ENCODE measurements at places on chromosomes 1 and 21.

GRCh38 chr1:213061263-213061662 lies 10.2 kb downstream of the RPS6KC1 start:
- DNase-seq = no peak

DNA sequence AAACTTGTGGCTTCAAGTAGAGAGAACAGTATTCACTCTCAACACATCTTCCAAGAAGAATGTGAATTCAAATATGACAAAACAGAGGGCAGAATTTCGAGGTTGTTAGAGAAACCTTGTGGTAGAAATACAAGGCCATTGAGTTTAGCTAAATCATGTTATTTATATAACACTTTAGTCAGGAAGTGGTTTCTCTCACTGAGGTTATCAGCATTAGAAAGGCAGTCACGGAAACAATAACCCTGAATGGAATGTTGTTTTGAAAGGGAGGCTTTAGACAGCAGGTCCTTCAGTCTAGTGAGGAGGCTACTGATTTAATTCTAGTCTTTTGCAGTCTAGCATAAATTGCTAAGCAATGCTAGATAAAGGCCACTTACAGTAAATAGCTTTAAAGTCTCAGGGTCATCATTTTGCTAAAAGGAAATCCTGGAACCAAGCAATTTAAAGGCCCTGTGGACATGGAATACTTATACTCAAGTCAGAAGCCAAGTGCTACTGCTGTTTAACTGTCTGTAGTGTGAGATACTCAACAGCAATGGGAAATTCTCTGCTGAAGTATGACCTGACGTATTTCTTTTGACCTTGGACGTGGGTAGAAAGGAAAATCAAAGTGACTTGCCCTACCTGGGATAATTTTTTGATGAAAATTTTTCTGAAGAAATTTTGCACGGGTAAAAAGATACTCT lies 89.0 kb upstream of the CHODL start:
- DNase-seq = no peak

- no peak for DNase-seq
These were observed 183.5 kb downstream of the HMCN1 start for GRCh38 chr1:185917646-185918045.

GRCh38 chr1:71785450-71785849 lies 496.9 kb downstream of the NEGR1 start:
- DNase-seq = no peak

- peak; percentile 75 for DNase-seq
These were observed 51.5 kb downstream of the PTPRF start for GRCh38 chr1:43582162-43582566.

DNA sequence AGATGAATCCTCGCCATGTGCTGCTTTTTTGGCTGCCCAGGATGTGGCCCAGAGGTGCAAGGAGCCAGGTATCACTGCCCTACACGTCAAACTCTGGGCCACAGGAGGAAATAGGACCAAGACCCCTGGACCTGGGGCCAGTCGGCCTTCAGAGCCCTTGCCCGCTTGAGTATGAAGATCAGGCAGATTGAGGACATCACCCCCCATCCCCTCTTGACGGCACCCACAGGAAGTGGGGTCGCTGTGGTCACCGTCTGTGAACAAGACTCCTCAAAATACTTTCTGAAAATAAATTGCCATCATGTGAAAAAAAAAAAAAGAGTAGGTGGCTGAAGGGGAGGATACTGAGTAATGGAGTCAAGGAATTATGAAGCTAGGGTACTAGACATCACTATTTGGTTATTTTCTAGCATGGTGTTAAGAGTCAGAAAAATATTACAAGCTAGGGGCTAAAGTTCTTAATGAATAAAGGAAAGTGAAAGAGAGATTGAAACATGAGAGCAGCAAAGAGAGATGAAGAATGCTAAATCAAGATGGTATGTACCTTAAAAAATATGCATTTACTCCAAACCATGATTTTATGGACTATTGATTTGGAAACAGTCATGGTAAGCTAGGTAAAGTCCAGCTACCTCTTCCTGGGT lies 84.9 kb downstream of the CLEC20A start:
- DNase-seq = no peak

- DNase-seq = no peak
These were observed 77.1 kb downstream of the HLCS start for GRCh38 chr21:36889401-36889800.

GRCh38 chr1:44405031-44405797 lies at the start of gene RNF220:
Gene RNF220, plus strand, starts transcription at chr1:44405255.
- peak; percentile 16 for DNase-seq

DNA sequence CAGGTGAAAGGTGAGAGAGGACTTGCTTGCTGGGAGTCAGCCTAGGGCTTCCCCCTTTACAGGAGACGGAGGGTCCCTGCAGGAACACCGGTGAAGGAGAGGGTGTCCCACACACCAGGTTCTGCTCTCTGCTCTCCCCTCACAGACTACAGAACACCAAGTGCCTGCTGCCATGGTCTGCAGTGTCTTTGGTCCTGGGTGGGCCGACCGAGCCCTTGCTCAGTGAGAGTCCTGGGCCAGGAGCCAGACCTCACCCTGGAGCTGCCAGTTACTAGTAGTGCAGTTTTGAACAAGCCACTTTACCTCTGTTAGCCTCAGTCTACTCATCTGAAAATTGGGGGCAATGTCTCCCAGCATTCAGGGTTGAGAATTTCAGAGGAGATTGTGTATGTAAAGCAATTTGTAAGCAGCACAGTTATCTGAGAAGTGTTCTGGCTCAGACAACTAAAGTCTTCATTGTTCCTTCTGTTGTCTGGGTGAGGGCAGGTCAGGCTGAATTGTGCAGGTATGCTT lies 2.7 kb upstream of the IL6R start:
- DNase-seq = no peak

DNA sequence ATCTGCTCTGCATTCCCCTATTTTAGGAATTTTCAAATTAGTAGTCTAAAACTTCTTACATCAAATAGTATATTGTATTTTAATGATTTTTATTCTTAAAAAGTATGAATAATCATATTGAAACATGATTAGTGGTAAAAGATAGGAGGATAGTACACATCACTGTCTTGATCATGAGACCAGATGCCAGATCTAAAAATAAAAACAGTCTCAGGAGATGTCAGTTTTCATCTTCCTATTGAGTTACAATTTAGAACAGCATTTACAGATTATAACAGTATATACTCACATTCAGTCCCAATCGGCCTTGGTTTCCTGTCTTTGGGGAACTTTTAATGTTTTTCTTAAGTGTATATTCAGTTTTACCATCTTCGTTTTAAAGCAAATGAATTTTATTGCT lies 95.9 kb downstream of the USP25 start:
- DNase-seq = no peak

GRCh38 chr1:246460406-246460805 lies 46.7 kb downstream of the SMYD3 start:
- DNase-seq = no peak

- no peak for DNase-seq
These were observed 59.0 kb upstream of the FGGY start for GRCh38 chr1:59237900-59238299.

DNA sequence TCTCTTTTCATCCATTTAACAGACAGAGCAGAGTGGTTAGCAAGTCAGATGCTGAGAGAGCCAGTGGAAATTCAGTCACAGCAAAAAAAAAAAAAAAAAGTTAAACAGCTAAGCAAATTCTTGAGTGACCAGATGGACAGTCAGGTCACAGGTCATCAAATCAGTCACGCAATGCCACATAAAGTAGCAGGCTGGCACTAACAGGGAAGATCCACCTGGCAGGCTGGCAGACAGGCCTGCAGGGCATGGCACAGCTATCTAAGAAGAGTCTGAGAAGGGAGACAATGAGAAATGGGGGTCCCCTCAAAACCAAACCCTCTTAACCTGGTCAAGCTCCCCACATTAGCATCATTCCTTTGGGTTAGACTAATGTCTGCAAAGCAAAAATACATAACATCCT lies 371.9 kb downstream of the TTLL7 start:
- no peak for DNase-seq

- no peak for DNase-seq
These were observed 13.2 kb upstream of the QSOX1 start for GRCh38 chr1:180141381-180141934.

GRCh38 chr1:35557118-35557610 lies at the start of gene KIAA0319L:
Gene KIAA0319L, minus strand, starts transcription at chr1:35557403. Its CDS starts 2,912 bp downstream, at chr1:35554491.
- no peak for DNase-seq
